ENCODE measurements at places on chromosomes 12 and 14.

DNA sequence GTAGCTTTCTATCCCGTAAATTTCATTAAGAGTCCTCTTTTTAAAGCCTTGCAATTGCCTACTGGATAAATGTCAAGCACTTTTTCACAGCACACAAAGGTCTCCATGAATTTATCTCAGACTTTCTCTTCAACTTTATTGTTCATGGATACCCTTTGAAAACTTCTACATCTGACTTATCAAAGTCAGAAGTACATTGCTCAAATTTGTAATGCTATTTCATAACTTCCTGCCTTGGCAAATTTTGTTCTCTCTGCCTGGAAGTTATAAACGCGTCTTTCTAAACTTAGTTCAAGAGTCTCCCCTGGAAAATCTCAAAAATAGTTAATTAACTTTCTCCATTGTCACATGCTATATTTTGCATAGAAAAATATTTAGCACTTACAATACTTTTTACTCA lies 55.9 kb upstream of the RERGL start:
- H3K36me3 ChIP-seq, result no peaks in the 10 kb centered on the region
- DNase-seq, result no peak
- H3K4me3 ChIP-seq, result no peak overlapping the region
- H3K27ac ChIP-seq, result no peak overlapping the region
- no peaks in the 10 kb centered on the region for H3K27me3 ChIP-seq
- no peaks in the 10 kb centered on the region for H3K4me1 ChIP-seq

DNA sequence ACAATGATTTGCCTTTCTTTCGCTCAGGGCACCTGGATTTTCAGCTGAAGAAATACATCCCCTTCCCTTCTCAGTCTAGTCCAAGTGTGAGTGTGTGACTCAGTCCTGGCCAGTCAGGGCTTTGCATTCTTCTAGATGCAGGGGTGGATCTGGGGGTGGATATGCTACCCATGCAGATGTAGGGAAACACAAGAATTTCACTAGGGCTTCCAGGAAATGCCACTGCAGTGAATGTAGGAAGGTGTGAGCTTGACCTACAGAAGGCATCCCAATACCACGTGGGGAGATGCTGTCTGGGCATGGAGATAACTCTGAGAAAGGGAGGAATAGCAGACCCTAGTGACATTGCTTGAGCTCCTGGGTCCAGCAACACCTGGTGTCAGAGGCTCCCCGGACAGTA lies 404.2 kb downstream of the GLT1D1 start:
- H3K27me3 ChIP-seq, result no peaks in the 10 kb centered on the region
- no peaks in the 10 kb centered on the region for H3K36me3 ChIP-seq
- no peak overlapping the region for H3K4me3 ChIP-seq
- no peak for DNase-seq

DNA sequence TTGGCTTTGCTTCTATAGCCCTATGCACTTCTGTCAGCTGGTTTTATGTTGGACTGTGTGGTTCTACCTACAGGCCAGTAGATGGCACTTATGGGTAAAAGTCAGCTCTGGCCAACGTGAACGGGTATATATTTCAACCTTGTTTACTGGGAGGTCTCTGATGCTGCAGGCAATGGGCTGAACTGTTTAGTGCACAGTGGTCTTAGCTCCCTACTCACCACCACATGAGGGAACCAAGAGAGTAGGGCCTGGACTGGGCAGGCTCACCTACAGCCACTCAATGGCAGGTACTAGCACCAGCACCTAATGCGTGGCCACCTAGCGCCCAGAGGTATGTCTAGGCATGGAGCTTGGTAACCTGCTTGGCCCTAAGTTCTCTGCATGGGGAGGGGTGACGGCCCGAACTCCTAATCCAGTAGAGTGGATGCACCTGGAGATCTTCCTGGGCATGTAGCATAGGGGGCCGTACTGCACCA lies 481.8 kb downstream of the TMEM117 start:
- H3K4me1 ChIP-seq, result no peaks in the 10 kb centered on the region
- no peak overlapping the region for H3K4me3 ChIP-seq
- no peak overlapping the region for H3K27ac ChIP-seq
- no peaks in the 10 kb centered on the region for H3K27me3 ChIP-seq
- no peaks in the 10 kb centered on the region for H3K36me3 ChIP-seq

GRCh38 chr12:124508381-124509079 lies 58.9 kb downstream of the NCOR2 start:
- no peak overlapping the region for H3K4me3 ChIP-seq
- H3K4me1 ChIP-seq, result no peaks in the 10 kb centered on the region
- H3K27me3 ChIP-seq, result no peaks in the 10 kb centered on the region
- DNase-seq, result no peak
- no peak overlapping the region for H3K27ac ChIP-seq

All from activated naive CD4-positive, alpha-beta T cell treated with anti-CD3 and anti-CD28 coated beads, Interleukin-2, amount 10 ng/mL, durations not matched to agents 7 days and 5 days (primary cell).